ENCODE measurements at places on chromosomes 11 and 22.

- DNase-seq = no peak
Measured at GRCh38 chr22:27215871-27216270, 558.5 kb downstream of the MIAT start.

DNA sequence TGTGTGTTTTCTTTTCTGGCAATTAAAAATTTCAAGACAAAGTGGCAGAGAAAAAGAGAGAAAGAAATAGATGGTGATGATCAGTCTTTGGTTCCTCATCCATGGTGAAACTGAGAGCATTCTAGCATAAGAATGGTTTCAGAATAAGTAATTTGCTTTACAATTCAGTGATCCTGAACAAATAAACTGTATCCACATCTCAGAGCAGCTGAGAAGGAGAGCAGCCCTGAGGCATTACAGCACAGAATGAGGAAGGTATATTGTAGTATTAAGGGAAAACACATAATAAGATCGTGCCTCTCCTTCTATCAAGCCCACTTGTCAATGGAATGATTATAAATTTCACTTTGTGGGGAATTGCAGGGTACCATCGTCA lies 17.4 kb downstream of the LUZP2 start:
- no peak for DNase-seq

DNA sequence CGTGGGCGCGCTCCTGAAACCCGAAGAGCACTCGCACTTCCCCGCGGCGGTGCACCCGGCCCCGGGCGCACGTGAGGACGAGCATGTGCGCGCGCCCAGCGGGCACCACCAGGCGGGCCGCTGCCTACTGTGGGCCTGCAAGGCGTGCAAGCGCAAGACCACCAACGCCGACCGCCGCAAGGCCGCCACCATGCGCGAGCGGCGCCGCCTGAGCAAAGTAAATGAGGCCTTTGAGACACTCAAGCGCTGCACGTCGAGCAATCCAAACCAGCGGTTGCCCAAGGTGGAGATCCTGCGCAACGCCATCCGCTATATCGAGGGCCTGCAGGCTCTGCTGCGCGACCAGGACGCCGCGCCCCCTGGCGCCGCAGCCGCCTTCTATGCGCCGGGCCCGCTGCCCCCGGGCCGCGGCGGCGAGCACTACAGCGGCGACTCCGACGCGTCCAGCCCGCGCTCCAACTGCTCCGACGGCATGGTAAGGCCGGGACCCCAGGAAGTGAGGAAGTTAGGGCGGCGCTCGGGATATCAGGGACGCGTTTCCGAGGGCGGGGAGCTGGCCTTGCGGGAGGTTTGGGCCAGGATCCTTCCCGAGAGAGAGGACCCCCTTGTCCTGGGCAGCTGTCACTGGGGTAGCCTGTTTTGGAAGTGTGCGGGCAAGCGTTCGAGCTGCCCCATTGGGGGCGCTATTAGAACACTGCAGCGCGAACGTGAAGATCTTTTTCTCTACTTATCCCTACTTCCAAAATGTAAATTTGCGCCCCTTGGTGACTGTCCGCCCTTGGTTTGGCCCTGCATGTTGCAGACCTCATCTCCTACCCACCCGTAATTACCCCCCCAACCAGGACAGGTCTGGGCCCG lies 796 bp downstream of the MYOD1 start:
- no peak for DNase-seq

DNA sequence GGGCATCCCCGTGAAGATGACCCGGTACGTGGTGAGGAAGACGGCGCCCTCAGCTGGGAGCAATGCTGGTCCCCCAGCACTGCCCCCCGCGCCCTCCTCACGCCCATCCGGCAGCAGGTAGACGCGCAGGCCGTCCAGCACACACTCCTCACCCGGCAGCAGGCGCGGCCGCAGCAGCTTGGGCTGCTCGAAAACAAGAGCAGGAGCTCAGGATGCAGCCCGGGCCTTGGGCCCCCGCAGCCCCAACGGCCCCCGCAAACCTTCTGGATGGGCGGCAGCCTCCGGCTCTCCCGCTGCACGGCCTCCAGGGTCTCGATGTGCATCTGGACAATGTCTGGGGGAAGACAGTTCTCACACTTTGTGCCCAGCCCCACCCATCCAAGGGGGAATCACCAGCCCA lies 13.3 kb downstream of the SBF1 start:
- DNase-seq = no peak

DNA sequence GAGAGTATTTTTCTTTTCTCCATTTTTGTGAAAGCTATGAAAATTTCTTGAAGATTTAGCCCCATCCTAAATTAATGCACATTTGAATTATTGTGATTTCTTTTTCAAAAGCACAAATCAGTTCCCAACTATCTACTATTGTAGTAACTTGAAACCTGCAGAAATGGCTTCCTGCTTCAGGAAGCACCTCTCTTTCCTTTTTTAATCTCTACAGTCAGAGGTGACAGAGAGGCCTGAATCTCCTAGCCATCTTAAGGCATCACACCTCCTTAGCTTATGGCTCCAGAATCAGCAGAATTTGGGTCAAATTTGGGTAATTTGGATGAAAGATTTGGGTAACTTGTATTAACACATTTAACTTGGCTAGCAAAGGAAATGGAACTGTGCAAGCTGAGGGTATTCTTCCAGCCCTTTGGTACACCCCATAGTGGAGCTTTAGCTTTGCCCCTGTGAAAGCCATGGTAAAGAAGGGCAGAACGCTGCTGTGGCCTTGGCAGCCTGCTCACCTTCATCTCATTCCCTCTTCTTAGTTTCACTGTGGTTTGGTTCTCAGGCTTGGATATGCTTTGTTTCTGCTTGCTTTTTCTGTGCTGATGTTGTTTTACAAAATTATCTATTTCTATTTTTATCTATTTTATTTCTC lies 16.2 kb downstream of the TBCEL start:
- DNase-seq = no peak

DNA sequence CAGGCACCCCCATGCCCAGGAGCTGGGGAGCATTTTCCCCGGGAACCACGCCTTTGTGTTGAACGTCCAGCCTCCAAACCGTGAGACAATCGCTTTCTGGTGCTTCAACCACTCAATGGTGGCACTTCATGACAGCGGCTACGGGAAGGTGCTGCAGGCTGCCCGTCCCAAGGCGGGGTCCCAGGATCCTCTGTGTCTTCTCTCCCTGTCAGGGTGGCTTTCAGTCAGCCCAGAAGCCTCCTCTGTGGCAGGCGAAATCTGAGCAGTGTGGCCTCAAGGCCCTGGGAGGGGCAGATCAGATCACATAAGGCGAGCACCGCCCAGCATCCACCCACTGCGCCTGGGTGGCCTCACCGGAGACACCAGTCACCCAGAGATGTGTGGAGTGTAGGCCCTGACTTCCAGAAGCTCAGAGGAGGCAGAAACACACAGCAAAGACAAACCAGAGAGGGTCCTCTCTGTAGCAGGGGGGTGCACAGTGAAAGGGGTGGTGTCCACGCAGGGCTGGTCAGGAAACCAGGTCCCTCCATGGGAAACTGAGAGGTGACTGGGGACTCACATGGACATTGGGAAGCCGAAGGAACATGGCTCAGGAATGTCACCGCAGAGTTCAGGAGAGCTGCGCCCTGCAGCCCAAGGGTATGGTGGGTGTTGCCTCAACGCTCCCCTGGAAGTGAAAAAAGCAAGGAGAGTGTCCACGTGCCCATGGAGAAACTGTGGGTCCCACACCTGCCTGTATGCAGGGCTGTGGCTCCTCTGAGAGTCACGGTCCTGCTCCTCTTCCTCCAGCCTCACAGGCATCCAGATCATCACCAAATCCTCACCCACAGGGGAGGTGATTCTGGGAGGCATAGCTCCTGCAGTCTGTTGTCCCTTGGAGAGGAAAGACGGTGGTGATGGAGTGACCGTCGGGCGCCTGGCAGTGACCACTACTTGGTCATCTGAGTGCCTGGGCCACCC lies 1420.7 kb downstream of the TBC1D22A start:
- no peak for DNase-seq

DNA sequence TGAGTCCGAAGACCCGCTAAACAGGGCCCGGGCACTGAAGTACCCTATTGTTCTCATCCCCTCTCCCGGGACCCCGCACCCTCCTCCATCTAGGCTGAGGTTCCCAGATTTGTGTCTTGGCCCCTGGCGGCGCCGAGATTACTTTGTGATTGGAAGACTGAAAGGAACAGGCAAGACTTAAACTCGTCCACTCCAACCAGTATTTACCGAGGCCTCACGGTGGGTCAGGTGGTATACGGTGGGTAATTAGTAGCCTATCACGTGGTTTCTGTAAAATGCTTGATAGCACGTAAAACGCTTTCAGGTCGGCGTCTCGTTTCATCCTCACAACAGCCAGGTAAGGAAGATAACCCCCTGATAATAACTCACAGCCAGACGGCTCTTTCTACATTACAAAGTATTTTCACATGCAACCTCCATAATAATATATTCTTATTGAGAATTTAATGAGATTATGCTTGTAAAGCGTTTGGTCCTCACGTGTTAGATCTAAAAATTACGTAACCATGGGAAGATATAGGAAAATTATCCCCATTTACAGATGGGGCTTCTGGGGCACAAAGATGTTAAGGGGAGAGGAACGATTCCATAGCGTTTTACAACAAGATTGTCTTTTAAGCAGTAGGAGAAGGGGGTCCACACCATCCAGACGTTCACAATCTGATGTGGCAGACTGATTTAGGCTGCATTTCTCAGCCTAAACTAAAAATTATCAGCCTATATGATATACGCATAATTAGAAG lies 642 bp upstream of the PIK3C2A start:
- no peak for DNase-seq

DNA sequence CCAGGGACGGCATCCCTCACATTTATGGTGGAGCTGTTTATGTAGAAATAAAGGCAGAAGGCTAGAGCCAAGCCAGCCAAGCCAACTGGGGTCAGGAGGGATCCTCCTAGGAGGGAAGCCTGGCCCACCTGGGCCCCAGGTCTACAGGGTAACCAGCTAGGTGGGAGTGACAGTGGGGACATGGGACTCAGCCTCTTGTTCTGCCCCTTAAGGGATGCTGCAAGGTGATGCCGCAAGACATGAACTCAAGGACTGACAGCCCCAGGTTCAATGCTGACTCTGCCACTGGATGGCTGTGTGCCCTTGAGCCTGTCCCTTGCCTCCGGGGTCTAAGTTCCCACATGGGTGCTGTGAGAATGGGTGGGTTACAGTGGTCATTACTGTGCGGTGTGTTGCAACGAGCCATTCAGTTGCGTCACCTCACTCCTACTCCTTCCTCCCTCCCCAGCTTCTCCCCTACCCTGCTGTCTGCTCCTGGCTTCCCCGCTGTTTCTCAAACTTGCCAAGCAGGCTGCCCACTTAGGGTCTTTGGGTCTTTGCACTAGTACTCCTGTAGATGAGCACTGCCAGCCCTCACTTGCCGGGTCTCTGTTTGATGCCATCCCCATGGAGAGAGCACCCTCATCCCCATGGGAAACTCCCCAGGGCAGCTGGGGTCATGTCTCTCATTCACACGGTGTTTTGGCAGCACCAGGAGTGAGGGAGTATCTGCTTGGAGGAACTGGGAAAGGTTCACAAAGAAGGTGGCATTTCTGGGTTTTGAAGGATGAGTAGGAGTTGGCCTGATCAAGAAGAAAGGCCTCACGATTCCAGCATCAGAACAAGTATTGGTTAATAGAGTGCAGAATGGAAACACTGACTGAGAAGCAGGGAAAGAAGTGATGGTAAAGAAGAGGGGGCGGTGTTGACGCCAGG lies 43.0 kb upstream of the RTL6 start:
- DNase-seq = no peak

DNA sequence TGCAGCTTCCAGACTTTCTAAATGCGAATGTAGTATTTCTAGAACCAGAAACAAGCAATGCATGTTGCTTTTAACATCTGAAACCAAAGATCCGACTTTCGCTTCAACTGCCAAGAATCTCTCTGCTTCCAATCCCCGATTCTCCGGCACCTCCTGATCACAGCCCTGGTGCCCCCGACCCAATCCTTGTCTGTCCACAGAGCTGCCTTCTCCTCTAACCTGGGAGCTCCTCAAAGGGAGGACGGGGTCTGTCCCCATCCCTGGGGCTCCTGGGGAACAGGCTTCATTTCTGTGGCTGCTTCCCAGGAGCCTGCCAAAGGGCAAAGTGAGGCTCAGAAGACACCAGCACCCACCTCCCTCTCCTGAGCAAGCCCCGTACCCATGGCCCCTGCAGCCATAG lies 521 bp downstream of the ALDH3B2 start:
- no peak for DNase-seq

GRCh38 chr22:24683691-24684090 lies 80.7 kb downstream of the GGT1 start:
- no peak for DNase-seq

DNA sequence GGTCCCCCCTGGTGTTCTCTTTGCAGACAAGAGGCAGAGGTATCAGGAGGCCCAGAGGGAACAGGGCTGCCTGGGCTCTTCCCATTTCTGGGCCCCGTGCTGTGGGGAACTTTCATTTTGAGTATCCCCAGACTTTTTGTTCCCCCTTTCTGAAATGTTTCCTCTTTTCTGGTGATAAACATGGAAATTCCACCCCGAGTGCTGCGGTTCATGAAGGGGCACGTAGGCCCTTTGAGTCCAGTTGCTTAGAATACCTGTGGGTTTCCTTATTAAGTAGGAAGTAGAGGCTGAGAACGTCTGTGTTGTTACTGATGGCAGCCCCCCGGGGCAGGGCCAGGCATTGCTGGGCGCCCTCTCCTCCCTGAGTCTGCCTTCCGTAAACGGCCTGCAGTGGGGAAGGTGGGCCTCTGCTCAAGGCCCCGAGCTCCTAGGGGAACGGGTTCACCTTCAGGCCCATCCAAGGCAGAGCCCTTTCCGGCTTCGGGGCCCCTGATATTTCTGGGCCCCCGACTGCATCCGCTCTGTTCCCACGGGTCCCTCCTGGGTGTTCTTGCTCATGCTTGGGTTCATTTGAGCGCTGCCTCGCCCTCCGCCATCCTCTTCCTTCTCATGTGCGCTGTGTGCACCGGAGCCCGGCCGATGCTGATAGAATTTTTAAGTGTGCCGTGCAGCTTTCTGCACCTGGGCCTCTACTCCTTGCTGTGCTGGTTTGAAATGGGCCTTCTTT lies 12.0 kb downstream of the TBC1D22A start:
- no peak for DNase-seq

DNA sequence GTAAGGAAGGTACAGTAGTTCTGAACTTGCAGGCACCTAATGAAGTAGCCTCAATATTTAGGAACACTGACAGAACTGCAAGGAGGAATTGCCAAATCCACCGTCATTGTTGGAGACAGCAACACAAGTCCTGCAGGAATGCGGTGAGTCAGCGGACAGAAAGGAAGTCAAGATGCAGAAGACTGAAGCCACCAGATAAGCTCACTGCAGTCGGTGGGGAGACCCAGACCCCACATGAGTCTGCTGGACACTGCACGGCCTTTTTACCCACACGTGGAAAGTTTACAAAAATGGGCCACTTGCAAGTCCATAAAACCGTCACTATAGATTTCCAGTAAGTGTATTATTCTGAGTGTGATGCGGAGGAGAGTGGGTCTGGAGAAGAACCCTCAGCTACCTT lies 1471.6 kb downstream of the TBC1D22A start:
- DNase-seq = no peak

- DNase-seq = no peak
Measured at GRCh38 chr22:49011769-49012648, 815.7 kb downstream of the BRD1 start.

GRCh38 chr22:48333816-48334735 lies 1493.6 kb downstream of the BRD1 start:
- DNase-seq = no peak

Measured in stimulated activated CD4-positive, alpha-beta T cell treated with anti-CD3 and anti-CD28 coated beads, TNF-alpha, amount 100 ng/mL, for 24 hours (primary cell).